H9 (cell line): ENCODE measurements at places on chromosomes 12 and 14. TPM values are rescaled to one million over a fixed set of nuclear protein-coding genes. Genes with fewer than 3 reads are reported as not detected.

APEX1 gene
- total RNA-seq, result 340 and 348 TPM in 2 replicates

IGF1 gene
- total RNA-seq, result not detected in 2 replicates

CCDC85C gene
- total RNA-seq, result 33.2 and 36.3 TPM in 2 replicates

MYBPC1 gene
- total RNA-seq, result not detected in 2 replicates

CRACR2A gene
- total RNA-seq, result 2.0 and 2.1 TPM in 2 replicates

C1QL4 gene
- total RNA-seq, result 1.2 and 1.9 TPM in 2 replicates

BDKRB2 gene
- total RNA-seq, result 0.13 and 0.15 TPM in 2 replicates

- no peaks in the 10 kb centered on the region for H3K27me3 ChIP-seq
- DNase-seq, result no peak
Observed at GRCh38 chr14:99899578-99900178, 106.5 kb downstream of the EML1 start.

- peaks cover 6% of the 10 kb centered on the region; the same call in 2 of the 3 replicates for H3K36me3 ChIP-seq
- no peak overlapping the region for H3K4me3 ChIP-seq
- H3K4me1 ChIP-seq, result no peaks in the 10 kb centered on the region
- no peak for DNase-seq
Observed at GRCh38 chr14:100675699-100676684, 50.7 kb upstream of the DLK1 start.

GRCh38 chr12:90924406-90924805 is 30.6 kb downstream of the CCER1 start:
- H3K4me3 ChIP-seq, result no peak overlapping the region
- H3K27me3 ChIP-seq, result no peaks in the 10 kb centered on the region

- H3K27ac ChIP-seq, result no peak overlapping the region
- no peaks in the 10 kb centered on the region for H3K36me3 ChIP-seq
- H3K27me3 ChIP-seq, result no peaks in the 10 kb centered on the region
Observed at GRCh38 chr14:64465831-64466554, 694 bp downstream of the AKAP5 start.

- no peaks in the 10 kb centered on the region for H3K27me3 ChIP-seq
- H3K27ac ChIP-seq, result no peak overlapping the region
- peaks cover 4% of the 10 kb centered on the region; the same call in 1 of the 2 replicates for H3K36me3 ChIP-seq
- DNase-seq, result no peak
- no peaks in the 10 kb centered on the region for H3K4me1 ChIP-seq
Observed at GRCh38 chr14:52119030-52119429, 50.2 kb upstream of the NID2 start.

- no peak overlapping the region for H3K27ac ChIP-seq
- H3K4me1 ChIP-seq, result peaks cover 9% of the 10 kb centered on the region; the same call in 1 of the 2 replicates
- H3K36me3 ChIP-seq, result no peaks in the 10 kb centered on the region
- no peaks in the 10 kb centered on the region for H3K27me3 ChIP-seq
- peak overlapping the region; percentile 61 for H3K4me3 ChIP-seq
Observed at GRCh38 chr12:110269622-110270124, 11.4 kb upstream of the ATP2A2 start.

DNA sequence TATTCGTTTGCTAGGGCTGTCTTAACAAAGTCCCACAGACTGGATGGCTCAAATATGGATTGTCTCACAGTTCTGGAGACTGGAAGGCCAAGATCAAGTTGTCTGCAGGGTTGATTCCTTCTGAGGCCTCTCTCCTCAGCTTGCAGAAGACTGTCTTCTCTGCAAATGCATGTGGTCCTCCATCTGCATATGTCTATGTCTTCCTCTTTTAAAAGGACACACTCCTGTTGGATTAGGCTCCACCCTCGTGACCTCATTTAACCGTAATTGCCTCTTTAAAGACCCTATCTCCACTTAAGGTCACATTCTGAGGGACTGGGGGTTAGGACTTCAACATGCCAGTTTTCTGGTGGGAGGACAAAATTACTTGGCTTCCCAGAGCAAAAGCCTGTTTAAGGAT is 123.3 kb downstream of the SLC38A6 start:
- H3K27ac ChIP-seq, result no peak overlapping the region
- peaks cover 14% of the 10 kb centered on the region for H3K36me3 ChIP-seq
- H3K4me3 ChIP-seq, result no peak overlapping the region; the same call in 2 of the 3 replicates
- peaks cover 32% of the 10 kb centered on the region for H3K4me1 ChIP-seq

GRCh38 chr12:15536446-15536845 is 214.1 kb downstream of the PTPRO start:
- no peaks in the 10 kb centered on the region for H3K27me3 ChIP-seq
- H3K4me3 ChIP-seq, result no peak overlapping the region
- H3K36me3 ChIP-seq, result no peaks in the 10 kb centered on the region
- DNase-seq, result no peak

DNA sequence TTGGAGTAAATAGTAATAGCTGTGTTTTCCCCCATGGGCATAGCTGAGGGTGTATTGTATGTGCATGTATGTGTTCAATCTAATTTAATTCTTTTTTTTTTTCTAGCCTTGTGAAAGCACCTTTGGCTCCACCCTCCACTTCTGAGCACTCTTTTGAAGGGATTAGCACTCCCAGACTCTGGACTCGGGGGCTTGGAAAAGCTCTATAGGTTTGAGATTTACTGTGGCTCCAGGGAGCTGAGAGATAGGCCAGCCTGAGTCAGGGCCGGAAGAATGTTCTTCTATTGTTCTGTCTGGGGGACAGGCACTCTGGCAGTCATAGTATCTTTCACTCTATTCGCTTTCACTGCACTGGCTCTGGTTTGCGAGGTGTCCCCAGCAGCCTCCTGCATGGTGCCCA is 540.0 kb upstream of the TBX3 start:
- no peaks in the 10 kb centered on the region for H3K4me1 ChIP-seq
- no peaks in the 10 kb centered on the region for H3K27me3 ChIP-seq
- no peak for DNase-seq
- H3K36me3 ChIP-seq, result no peaks in the 10 kb centered on the region

DNA sequence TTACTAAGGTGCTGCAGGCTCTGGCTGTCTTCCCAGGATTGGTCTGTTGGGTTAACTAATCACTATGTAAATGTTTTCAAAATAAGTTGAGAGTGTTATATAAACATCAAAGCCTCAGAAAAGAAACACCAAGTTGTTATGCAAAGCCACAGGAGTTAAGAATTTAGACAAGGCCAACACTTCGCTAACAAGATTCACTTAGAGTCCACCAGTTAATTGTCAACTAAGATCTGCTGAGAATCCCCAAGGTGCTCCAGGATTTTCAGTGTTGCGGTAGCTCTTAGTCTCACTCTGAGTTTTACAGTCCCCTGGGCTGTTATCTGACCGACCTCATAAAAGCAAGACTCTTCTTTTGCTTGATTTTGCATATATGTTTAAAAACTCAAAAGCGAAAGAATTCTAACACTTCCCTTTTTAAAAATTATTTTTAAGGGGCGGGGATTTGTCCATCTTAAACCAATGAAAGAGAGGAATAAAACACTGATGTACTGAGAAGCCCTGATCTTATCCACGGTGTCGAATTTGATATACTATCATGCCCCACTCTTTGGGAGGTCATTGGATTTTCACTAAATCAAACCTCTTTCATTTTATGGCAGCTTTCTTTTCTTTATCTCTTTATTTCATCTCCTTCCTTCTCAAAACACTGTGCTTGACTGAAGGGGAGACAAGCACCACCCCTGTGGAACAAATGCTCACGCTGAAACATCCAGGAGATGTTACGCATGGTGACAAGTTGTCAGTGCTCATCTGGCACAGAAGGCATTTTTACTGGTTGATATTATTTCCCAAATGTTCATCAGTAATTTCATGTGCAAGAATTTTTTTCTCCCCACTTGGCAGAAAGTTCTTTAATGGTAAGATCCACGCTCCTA is 7.0 kb downstream of the NIN start:
- H3K4me3 ChIP-seq, result no peak overlapping the region
- H3K27ac ChIP-seq, result no peak overlapping the region
- peaks cover 28% of the 10 kb centered on the region for H3K27me3 ChIP-seq
- no peak for DNase-seq
- peaks cover 5% of the 10 kb centered on the region; the same call in 1 of the 2 replicates for H3K4me1 ChIP-seq

GRCh38 chr12:21451529-21451928 is 14.1 kb downstream of the PYROXD1 start:
- H3K4me1 ChIP-seq, result no peaks in the 10 kb centered on the region
- DNase-seq, result no peak

- H3K4me1 ChIP-seq, result no peaks in the 10 kb centered on the region
- H3K27me3 ChIP-seq, result peaks cover 3% of the 10 kb centered on the region; the same call in 1 of the 2 replicates
- H3K27ac ChIP-seq, result no peak overlapping the region
- H3K36me3 ChIP-seq, result no peaks in the 10 kb centered on the region
- H3K4me3 ChIP-seq, result no peak overlapping the region
Observed at GRCh38 chr12:119544765-119545625, 48.6 kb upstream of the TMEM233 start.

GRCh38 chr14:28382444-28383190 is 384.0 kb upstream of the FOXG1 start:
- no peaks in the 10 kb centered on the region for H3K27me3 ChIP-seq
- H3K4me3 ChIP-seq, result no peak overlapping the region
- no peaks in the 10 kb centered on the region for H3K4me1 ChIP-seq
- H3K36me3 ChIP-seq, result no peaks in the 10 kb centered on the region
- no peak overlapping the region for H3K27ac ChIP-seq

GRCh38 chr14:104133496-104133895 is 4.9 kb upstream of the KIF26A start:
- DNase-seq, result peak; percentile 18
- peaks cover 7% of the 10 kb centered on the region; the same call in 1 of the 2 replicates for H3K36me3 ChIP-seq
- H3K4me3 ChIP-seq, result no peak overlapping the region
- H3K4me1 ChIP-seq, result no peaks in the 10 kb centered on the region
- H3K27me3 ChIP-seq, result peaks cover 19% of the 10 kb centered on the region
- H3K27ac ChIP-seq, result no peak overlapping the region

GRCh38 chr14:21087294-21088091 is 11.0 kb downstream of the ZNF219 start:
- H3K27ac ChIP-seq, result no peak overlapping the region
- DNase-seq, result peak; percentile 90
- H3K36me3 ChIP-seq, result peaks cover 58% of the 10 kb centered on the region
- no peaks in the 10 kb centered on the region; the same call in 1 of the 2 replicates for H3K4me1 ChIP-seq
- no peak overlapping the region for H3K4me3 ChIP-seq

- DNase-seq, result no peak
- H3K4me1 ChIP-seq, result no peaks in the 10 kb centered on the region
- no peak overlapping the region for H3K4me3 ChIP-seq
- no peak overlapping the region for H3K27ac ChIP-seq
- no peaks in the 10 kb centered on the region for H3K27me3 ChIP-seq
- no peaks in the 10 kb centered on the region for H3K36me3 ChIP-seq
Observed at GRCh38 chr14:94390372-94391086, 2.1 kb upstream of the SERPINA1 start.

GRCh38 chr14:72904840-72905561 is 11.1 kb upstream of the DPF3 start:
- no peaks in the 10 kb centered on the region for H3K36me3 ChIP-seq
- H3K27me3 ChIP-seq, result no peaks in the 10 kb centered on the region
- no peak overlapping the region for H3K27ac ChIP-seq
- H3K4me3 ChIP-seq, result no peak overlapping the region
